Neural crest cell (in vitro differentiated cells): ENCODE measurements at places on chromosomes 2 and 18. TPM values are rescaled to one million over a fixed set of nuclear protein-coding genes. Genes with fewer than 3 reads are reported as not detected.

CCDC121 gene
- total RNA-seq = 5.8 and 6.0 TPM in 2 replicates

DNA sequence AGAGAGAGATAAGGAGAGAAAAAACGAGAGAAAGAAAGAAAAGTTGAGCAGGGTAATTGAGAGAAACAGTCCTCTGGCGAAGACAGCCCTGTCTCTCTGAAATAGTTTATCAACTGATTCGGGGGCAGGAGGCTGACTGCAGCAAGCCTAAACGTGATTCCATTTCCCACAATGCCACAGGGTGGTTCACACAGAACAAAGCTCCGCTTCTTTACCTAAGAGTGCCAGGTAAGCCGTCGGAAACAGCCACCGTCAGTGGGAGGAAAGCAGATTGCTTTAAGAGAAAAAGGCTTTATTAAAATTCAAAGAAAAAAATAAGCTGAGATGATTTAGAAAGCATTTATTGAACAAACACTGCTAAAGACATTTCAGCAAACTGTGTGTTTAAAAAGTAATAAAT lies 271.4 kb upstream of the POU3F3 start:
- DNase-seq = no peak

SERPINB12 gene
- total RNA-seq = not detected in 2 replicates

PTPRN gene
- 3.2 and 4.1 TPM in 2 replicates for total RNA-seq

DNA sequence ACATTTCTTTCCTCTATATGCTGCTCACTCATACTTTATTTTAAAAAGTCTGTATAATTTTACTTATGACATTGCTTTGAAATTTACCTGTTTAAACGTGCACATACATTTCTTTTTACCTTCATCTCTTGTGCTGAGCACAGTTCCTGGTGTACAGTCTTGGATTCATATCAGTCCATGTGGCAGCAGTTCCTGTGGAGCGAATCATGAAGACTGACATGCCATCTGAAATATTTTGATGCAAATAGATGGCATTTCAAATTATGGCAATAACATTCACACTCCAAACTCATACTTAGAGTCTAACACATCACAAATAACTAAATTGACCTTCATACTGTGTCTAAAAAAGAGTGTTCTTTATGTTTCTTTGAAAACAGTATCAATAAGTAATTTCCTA lies 90.3 kb upstream of the CDH2 start:
- no peak for DNase-seq

TMEM163 gene
- total RNA-seq = 0.71 and 1.0 TPM in 2 replicates

DNA sequence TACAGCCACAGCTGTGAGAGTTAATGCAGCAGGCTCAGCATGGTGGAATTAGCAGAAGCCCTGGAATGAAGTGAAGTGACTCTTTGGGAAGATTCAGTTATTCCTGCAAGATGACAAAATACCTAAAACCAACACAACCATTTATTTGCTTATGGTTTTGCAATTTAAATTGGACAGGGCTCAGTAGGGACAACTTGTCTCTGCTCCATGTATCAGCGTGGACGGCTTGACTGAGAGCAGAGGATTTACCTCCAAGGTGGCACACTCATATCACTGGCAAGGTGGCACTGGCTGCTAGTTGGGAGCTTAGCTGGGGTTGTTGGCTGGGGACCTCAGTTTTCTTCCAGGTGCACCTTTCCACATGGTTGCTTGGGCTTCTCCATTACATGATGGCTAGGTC lies 58.3 kb downstream of the LTBP1 start:
- DNase-seq = no peak

- DNase-seq = no peak
These were observed 25.2 kb downstream of the EIF2AK3 start for GRCh38 chr2:88602022-88602421.

DSC2 gene
- 9.8 and 10.2 TPM in 2 replicates for total RNA-seq

GRCh38 chr18:56245866-56246580 lies 392.4 kb downstream of the TXNL1 start:
- no peak for DNase-seq

DNA sequence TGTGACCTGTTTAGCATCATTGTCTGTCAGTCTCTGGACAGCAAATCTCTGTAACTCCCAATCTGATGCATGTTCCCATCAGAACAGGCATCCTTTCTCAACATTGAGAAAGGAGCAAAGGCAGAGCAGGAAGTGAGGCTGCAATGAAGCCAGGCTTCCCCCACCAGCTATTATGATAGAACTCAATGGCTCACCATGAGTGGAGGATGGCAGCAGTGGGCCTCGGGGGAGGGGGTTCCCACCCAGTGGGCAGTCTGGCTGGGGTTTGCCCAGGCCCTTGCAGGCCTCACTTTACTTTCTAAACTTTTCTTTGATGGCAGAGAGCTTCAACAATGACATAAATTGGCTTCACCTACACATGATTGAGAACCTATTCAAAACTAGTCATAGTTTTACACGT lies 240.6 kb upstream of the CXCR4 start:
- DNase-seq = no peak

DNA sequence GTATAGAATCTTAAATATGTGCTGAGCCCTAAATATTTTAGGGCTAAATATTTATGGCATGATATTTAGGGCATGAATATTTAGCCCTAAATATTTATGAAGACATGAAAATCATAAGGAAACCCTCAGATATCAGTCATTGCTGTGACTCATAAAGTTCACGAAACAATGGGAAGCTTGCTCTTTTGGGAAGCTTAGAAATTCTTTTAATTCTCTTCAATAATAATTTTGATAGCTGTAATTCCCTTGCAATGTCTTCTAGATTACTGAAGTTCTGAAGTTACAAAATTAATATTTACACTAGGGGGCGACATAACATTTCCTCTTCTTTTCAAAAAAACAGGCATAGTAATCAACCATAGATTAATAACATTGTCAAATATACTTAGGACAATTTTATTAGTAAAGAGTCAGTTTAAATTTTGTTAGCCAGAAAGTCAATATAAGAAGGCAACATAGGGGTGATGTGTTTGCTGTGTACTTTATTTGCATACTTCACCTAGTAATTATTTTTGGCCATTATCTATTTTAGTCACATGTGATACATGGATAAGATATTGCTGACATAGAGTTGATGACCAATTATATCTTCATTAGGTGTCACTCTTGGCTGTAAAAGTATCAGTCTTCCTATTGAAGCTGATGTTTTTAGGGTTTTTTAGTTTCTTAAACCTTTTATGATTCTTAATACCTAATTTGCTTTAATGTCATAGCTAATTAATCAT lies 13.2 kb downstream of the ZNF804A start:
- no peak for DNase-seq

- no peak for DNase-seq
These were observed 232.3 kb downstream of the HAUS1 start for GRCh38 chr18:46336278-46337111.

DNA sequence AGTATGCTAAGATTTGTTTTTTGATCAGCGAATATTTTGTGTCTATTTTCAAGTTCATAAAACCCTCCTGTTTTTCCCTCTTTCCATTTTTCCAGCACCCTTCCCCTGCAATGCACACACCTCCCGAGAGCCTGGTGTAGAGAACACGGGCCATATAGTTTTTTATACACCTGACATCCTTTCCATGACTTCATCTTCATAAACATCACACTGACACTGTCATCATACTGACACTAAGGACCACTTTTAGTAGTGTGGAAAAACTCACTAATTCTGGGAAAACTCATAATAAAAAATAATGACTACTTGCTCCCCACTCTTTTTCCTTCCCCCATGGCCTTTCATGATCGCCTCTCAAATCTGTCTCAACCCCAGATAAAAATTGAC lies 70.2 kb downstream of the EPHA4 start:
- no peak for DNase-seq

- no peak for DNase-seq
These were observed 147.6 kb downstream of the RTP5 start for GRCh38 chr2:242017086-242017485.

- DNase-seq = no peak
These were observed 33.9 kb downstream of the SIGLEC15 start for GRCh38 chr18:45859334-45859733.

DNA sequence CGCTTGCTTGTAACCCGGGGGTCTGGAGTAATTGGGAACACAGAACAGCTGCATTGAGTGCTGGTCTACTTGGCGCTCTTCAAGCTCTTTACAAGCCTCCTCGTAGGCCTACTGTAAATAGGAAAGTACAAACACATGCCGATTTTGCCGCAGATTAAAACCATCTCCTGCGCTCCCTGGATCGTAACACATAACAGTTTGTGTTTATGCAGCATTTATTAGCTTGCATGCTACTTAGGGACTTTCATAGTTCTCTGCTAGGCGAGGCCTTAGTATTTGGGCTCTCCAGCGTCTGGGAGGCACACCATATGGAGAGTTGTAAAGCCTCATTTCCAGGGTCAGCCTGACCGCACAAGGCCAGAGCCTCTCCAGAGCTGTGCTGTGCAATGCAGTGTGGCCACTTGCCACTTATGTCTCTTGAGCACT lies 84.0 kb upstream of the HAAO start:
- no peak for DNase-seq

- DNase-seq = no peak
These were observed 22.9 kb downstream of the ZNF532 start for GRCh38 chr18:58887613-58887963.

CNRIP1 gene
- total RNA-seq = 36.6 and 37.3 TPM in 2 replicates

- DNase-seq = peak; percentile 74
These were observed at the start of gene ANKMY1 for GRCh38 chr2:240557808-240558207. Gene ANKMY1, minus strand, starts transcription at chr2:240557988. Its CDS starts 653 bp downstream, at chr2:240557335.

DNA sequence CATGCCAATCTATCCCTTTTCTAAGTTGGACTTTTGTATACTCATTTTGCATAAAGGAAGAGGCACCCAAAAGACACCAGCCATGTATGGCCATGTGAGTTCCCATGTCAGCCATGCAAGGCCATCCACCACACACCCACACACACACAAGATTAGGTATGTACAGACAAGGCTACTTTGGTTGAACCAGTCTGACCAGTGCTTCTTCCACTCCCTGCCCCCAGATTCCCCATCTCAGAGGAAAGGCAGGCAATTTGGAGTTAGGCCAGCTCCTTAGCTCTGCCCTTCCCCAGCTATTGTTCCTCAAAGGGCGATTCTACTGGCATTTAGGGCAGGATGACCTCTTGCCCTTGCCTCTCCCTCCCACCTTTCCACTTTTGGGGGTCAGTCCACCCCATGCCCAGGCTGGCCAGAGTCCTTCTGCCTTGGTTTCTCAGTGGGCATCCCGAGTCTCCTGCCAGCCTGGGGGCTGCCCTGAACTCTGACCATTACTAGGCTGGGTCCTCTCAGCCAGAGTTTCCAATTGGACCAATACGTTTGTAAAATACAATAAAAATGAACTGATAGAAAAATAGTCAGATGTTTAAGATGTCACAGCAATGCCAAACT lies 101.1 kb downstream of the ZBTB7C start:
- DNase-seq = no peak

DNA sequence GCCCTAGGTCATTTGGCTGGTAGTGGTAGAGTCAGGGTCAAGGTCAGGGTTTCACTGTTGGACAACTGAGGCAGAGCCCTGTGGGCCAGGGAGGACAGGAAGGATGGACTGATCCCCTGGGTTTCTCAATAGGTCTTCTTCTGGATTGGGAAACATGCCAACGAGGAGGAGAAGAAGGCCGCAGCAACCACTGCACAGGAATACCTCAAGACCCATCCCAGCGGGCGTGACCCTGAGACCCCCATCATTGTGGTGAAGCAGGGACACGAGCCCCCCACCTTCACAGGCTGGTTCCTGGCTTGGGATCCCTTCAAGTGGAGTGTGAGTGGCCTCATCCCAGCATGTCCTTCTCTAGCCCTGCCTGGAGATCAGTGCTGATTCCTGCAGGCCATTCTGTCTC lies 18.1 kb downstream of the VIL1 start:
- no peak for DNase-seq

OBSL1 gene
- 122 and 123 TPM in 2 replicates for total RNA-seq

DNA sequence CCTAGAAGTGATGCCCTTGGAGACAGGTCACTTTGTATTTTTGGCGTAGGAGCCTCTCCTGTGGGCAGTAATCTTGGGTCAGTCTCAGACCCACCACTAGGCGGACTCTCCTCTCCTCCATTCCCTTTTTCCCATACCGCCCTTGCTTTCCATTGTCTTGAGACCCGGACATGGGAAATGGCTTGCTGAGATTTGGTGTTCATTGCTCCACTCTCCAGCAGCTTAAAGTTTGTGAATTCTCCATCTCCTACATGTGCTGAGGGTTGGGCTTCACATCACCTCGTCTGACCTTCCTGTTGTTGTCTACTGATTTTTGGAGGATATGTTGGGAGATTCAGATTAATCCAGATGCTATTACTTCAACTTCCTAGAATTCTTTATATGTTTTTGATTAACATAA lies 159.2 kb upstream of the RAB12 start:
- no peak for DNase-seq

BCL11A gene
- total RNA-seq = 2.2 and 2.3 TPM in 2 replicates

NMUR1 gene
- not detected in 2 replicates for total RNA-seq

SERPINB2 gene
- total RNA-seq = not detected in 2 replicates

DNA sequence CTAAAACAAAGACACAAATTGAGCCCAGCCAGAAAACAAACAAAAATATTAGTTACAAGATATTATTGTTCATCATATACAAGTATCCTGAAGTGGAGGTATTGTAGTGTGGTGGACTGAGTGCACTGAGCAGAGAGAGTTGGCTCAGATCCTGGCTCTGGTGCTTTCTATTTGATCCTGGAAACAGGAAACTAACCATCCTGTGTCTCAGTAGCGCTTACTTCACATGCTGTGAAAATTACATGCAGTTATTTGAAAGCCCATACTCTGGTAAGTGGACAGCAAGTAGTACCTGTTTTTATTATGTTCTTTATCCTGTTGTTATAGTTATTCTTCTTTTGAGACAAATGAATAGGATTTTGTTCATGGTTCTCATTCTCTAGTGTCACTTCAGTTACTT lies 84.3 kb upstream of the CRIM1 start:
- no peak for DNase-seq

CFC1 gene
- not detected in 2 replicates for total RNA-seq

DNA sequence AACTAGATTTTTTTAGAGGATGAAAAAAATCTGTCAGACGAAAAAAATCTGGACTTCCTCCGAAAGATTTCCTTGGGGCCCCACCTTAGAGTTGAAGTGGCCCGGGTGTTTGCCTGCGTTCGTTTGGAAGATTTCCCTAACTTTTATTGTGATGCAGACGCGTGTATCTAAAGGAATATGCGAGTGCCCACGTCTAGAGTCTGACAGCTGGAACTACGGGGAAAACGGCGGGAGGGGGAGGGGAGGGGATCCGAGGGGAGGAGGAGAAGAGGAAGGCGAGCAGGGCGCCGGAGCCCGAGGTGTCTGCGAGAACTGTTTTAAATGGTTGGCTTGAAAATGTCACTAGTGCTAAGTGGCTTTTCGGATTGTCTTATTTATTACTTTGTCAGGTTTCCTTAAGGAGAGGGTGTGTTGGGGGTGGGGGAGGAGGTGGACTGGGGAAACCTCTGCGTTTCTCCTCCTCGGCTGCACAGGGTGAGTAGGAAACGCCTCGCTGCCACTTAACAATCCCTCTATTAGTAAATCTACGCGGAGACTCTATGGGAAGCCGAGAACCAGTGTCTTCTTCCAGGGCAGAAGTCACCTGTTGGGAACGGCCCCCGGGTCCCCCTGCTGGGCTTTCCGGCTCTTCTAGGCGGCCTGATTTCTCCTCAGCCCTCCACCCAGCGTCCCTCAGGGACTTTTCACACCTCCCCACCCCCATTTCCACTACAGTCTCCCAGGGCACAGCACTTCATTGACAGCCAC lies 2.4 kb upstream of the SP9 start:
- no peak for DNase-seq
